Melanocyte of skin (primary cell): ENCODE measurements at places on chromosomes 7 and 10. TPM values are rescaled to one million over a fixed set of nuclear protein-coding genes. Genes with fewer than 3 reads are reported as not detected.

PCLO gene
- 0.34 and 0.73 TPM in 2 replicates for total RNA-seq

RBM20 gene
- total RNA-seq: 0.34 and 0.36 TPM in 2 replicates

KAZALD1 gene
- 0.69 and 1.5 TPM in 2 replicates for total RNA-seq

CLCN1 gene
- total RNA-seq: not detected in 2 replicates

ASB10 gene
- not detected in 2 replicates for total RNA-seq

DPYSL4 gene
- total RNA-seq: 8.0 and 10.3 TPM in 2 replicates

PAOX gene
- total RNA-seq: 2.3 and 5.6 TPM in 2 replicates

CYP26C1 gene
- under 0.01 TPM in 2 replicates for total RNA-seq

AKR1C4 gene
- not detected in 2 replicates for total RNA-seq

ATRNL1 gene
- total RNA-seq: 7.7 and 20.2 TPM in 2 replicates

CUBN gene
- total RNA-seq: 3.3 and 3.7 TPM in 2 replicates

IFIT2 gene
- total RNA-seq: 60.3 and 119 TPM in 2 replicates

MOGAT3 gene
- total RNA-seq: not detected in 2 replicates

ADO gene
- 23.7 and 36.0 TPM in 2 replicates for total RNA-seq

GIMAP7 gene
- not detected in 2 replicates for total RNA-seq

ASIC3 gene
- 0.33 and 2.6 TPM in 2 replicates for total RNA-seq

INTS15 gene
- total RNA-seq: 21.7 and 23.6 TPM in 2 replicates

MKI67 gene
- total RNA-seq: 40.3 and 43.0 TPM in 2 replicates

VIPR2 gene
- total RNA-seq: not detected in 2 replicates

PRPS1L1 gene
- not detected in 2 replicates for total RNA-seq

BCL7B gene
- total RNA-seq: 20.0 and 28.0 TPM in 2 replicates

PDZD7 gene
- 0.77 and 1.00 TPM in 2 replicates for total RNA-seq

ANXA8L1 gene
- total RNA-seq: not detected in 2 replicates

SRRM3 gene
- total RNA-seq: 3.1 and 3.6 TPM in 2 replicates

PTF1A gene
- total RNA-seq: not detected in 2 replicates

GATA3 gene
- not detected in 2 replicates for total RNA-seq

CYP3A4 gene
- not detected in 2 replicates for total RNA-seq
